Heart right ventricle (tissue), 16 donors: ENCODE measurements at places on chromosomes 2 and 18. TPM values are rescaled to one million over a fixed set of nuclear protein-coding genes. Genes with fewer than 3 reads are reported as not detected.

GRCh38 chr2:58047373-58047935, 848 bp downstream of the VRK2 start:
- DNase-seq: no peak

GRCh38 chr2:72027426-72028161, 120.1 kb downstream of the CYP26B1 start:
- no peak for DNase-seq

- DNase-seq: no peak
Observed at GRCh38 chr2:150581717-150582472, 94.4 kb upstream of the RND3 start.

DNA sequence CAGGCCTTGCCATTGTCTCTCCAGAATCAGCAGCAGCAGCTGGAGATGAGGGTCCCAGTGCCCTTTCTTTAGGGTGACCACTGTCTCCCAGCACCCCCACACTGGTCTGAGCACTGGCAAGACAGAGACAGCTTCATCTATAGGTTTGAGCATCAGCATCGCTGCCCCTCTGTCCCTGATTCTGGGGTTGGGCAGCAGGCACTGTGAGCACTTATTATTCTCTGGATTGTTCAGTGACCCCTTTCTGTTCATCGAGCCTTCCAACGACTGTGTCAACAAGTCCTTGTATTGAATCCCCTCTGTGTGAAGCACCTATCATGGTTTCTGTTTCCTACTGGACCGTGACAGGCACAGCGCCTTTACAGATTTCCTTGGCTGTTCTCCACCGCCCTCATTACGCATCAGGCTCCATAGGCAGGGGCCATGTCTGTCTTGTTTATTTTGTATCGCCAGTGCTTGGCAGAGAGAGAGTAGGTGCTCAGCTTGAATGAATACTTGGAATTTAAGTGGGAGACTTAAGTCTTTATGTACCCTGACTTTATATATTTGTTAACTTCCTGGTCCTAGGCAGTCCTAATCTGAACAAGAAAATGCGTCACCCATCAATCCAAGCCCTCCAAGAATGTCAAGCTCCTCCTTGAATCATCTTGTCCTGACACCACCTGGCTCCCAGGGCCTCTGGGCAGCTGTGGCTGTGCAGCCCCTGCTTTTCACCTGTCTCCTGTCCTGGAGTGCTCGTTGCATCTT, 11.4 kb downstream of the MALL start:
- DNase-seq: no peak

GRCh38 chr18:37663446-37663845, 97.8 kb upstream of the CELF4 start:
- DNase-seq: no peak

- peak; percentile 43 for DNase-seq
Observed at GRCh38 chr2:12787891-12788801, 71.4 kb downstream of the TRIB2 start.

GRCh38 chr2:124919296-124919695, 894.2 kb downstream of the CNTNAP5 start:
- DNase-seq: no peak

DNA sequence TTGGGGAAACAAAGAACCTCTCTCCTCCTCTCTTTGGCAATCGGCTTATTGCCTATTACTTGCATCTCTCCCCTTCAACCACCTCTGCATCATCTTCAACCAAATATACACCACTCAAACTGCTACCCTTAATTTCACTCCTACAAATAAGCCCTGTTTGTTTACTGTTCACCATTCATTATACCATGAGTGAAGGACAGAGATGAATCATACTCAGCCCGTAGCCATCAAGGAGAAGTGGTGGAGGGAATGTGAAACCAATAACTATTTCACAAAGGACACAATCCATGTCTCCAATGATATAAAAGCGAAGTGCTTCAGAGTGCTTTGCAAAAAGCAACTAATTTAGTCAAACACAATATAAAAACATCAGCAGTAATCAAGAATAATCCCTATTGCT, 76.8 kb downstream of the CACNB4 start:
- no peak for DNase-seq

DNA sequence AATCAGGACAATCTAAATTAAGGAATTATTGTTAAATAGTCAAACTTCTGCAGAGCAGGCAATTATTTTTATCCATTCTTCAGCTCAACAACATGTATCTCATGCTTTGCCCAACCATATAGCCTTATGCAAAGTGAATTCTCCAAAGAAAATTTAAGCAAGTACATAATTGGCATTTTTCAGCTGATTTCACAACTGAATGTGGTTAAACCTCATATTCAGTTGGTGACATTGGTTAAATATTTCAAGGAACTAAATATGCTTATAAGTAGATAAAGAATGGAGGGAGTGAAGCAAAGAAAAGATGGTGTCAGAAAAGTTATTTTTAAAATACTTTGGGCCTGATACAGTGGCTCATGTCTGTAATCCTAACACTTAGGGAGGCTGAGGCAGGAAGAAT, 816.2 kb downstream of the NRXN1 start:
- DNase-seq: no peak

- DNase-seq: no peak
Observed at GRCh38 chr2:8170552-8171327, 511.1 kb upstream of the ID2 start.

GRCh38 chr2:149686136-149687051, 98.8 kb upstream of the MMADHC start:
- DNase-seq: no peak

DNA sequence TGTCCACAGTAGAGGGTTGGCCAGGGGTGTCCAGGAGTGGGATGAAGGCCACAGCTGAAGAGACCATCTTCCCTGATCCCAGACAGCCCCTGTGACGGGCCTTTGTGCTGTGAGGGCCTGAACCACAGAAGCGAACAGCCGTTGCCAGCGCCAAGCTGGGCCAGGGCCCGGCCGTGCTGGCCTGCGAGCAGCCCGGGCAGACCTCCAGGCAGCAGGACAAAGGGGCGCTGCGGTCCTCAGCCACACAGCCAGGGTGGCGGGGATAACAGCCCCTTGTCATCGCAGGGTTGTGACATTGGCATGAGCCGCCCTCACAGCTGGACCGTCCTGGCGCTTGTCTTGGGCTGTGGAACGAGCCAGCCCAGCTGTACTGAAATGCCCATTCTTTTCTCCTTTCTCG, 161.1 kb downstream of the FAM210A start:
- DNase-seq: peak; percentile 63

DNA sequence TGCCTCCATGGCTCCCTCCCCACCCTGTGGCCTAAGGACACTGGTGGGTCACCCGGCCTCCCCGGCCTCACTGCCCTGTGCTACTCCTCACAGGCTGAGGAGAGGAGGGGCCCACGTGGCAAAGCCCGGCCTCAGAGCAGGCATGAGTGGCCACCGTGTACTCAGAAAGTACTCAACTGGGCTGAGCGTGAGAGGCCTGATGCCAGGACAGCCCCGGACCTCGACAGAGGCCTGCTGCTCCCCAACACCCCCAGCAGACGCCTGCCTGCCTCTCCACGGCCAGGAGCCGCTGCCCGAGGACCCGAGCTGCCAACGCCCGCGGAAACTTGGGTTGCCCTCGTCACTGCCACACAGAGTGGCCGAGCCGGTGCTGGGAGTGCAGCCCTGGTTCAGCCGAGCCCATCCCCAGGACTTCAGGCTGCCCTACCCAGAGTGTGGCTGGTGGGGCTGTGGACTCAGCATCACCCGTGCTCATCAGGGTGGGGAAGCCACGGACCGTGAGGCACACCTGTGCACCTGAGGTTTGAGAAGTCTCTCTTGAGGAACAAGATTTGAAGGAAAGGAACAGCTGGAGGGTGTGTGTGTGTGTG, 59.3 kb downstream of the CENPO start:
- no peak for DNase-seq

GRCh38 chr2:120253021-120253882, 600 bp downstream of the RALB start:
- DNase-seq: peak; percentile 85

The STAT4 gene
- 9.2 TPM for total RNA-seq

The DSC3 gene
- total RNA-seq: 0.31 TPM

The MC5R gene
- not detected for total RNA-seq

The CYB5A gene
- total RNA-seq: 101 TPM

The CAVIN2 gene
- total RNA-seq: 126 TPM

The KANSL3 gene
- 29.4 TPM for total RNA-seq

The IL18RAP gene
- not detected for total RNA-seq

The PKDCC gene
- 263 TPM for total RNA-seq
